ENCODE measurements at places on chromosomes 12 and 14.

DNA sequence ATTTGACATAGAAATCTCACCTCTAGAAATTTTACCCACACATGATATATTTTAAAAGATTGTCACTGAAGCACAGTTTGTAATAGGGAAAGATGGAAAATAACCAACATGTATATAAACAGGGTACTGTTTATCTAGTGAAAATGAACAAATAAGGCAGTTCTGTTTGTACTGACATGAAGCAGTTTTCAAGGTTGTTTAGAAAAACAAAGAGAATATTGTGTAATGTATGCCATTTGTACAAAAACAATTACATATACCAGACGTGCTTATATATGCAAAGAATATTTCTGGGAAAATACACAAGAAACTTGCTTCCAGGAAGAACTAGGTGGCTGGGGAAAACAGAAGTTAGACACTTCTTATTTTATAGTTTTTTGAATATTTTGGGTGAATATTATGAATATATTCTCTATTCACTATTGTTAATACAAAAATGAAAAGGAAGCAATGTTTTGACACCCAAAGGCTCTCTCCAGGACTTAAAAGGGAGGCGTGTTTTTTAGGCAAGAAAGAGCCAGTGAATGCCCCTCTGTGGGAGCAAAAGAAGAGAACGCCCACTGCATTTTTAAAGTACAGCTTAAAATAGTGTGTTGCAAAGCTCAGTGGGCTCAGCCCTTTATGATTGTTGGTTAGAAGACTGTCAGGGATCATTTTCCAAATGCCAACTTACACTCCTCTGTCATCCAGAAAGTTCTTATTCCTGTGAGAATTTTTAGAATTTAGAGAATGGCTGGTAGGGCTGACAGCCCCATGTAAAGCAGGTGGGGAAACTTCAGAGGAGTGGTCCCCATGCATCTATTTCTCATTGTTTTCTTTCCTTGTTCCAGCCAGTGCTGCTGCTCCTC is 59.6 kb upstream of the FERMT2 start:
- no peak for DNase-seq

- DNase-seq: no peak
Measured at GRCh38 chr12:112352921-112353320, 29.3 kb downstream of the HECTD4 start.

DNA sequence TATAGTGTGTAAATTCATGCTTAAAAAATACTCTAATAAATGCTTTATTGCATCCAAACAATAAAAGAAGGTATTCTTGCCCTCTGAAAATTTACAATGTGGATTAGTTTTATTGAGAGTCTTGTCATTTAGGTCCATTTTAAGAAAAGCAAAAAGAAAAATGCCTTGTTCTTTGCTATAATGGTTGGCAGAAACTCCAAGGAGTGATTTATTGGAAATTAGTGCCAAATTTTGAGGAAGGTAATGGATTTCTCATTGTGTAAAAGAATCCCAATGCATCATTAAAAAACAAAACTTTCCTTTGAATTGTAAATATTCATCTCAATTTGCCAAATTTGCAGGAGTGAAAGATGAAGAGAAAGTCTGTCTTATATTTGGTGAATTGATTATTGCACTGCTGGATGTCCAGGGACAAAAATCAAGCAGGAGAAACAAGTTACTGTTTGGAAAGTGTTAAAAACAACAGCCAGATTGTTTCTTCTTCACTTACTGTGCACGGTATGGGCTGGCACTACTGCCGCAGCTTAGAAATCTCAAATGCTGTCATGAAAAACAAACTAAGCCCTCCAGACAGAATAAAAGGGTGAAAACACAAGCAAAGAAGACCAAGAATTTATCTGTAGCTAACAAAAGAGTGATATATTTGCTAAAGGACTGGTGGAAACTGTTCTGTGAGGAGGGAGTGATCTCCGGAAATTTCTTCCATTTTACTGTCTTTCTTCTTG is 511.7 kb downstream of the TMTC2 start:
- no peak for DNase-seq

GRCh38 chr12:128267651-128268378 is 845 bp downstream of the TMEM132C start:
- DNase-seq: no peak

DNA sequence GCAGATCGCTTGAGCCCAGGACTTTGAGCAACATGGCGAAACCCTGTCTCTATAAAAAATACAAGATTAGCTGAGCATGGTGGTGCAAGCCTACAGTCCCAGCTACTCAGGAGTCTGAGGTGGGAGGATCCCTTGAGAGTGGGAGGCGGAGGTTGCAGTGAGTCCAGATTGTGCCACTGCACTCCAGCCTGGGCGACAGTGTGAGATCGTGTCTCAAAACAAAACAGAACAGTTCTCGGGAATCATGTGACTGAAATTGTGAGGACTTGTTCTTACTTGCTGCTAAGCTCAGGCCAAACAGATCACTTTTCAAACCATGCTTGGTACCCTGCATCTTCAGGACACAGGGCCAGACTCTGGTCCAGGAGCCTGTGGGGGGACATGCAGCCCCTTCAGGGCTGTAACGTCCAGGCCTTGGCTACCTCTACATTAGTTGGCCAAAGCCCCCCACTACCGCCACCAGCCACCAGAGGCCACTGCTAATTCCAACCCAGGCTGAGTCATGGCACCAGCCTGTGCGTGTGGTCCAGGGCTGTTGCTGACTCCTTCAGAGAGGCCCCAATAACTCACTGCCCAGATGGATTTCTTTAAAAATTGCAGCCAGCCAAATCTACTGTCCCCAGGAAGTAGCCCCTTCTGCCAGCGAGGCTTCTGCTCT is 33.4 kb upstream of the SYNDIG1L start:
- DNase-seq: no peak

GRCh38 chr14:95485222-95485819 is 31.1 kb downstream of the SYNE3 start:
- no peak for DNase-seq

DNA sequence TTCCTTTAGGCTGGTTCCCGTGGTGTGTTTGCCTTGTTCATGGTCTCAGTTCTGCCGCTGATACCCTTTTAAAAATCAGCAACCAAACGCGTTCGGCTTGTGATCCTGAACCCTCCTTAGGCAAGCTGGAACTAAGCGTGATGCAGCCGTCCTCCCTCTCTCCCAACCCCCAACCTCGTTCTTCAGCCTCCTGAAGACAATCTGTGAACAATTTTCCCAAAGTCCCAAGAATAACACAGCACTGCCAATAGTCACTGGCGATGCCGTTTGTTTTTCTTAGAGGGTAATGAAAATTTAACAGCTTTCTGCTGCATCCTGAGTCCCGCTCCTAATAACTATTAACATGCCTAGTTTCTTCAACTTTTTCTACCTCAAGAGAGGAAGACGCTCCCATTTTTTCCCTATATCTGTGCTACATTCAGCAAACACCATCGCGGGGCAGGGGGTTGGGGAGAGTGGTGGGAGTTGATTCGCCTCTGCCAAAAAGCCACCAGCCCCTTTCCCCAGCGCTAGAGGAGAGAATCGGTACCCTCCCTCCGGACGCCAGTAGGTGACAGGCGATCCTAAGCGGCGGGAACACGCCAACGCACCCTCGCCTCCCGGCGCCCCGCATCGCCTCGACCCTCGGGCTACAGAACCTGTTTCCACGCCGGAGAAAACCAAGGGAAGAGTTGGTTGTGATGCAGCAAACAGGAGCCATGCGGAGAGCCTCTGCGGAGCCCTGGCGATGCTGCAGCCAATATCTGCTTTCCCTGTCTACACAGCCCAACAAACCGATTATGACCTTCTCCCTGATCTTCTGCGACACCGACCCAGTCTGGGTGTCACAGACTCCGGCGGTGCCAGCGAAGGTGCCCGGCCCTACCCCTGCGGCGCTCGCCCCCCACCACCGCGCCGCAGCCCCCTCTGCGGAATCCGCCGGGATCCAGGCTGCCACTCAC is 752 bp downstream of the PRICKLE1 start:
- DNase-seq: no peak

- DNase-seq: no peak
Measured at GRCh38 chr14:25431211-25432076, 381.5 kb upstream of the STXBP6 start.

GRCh38 chr12:4438834-4439596 is 6.6 kb downstream of the FGF6 start:
- no peak for DNase-seq

DNA sequence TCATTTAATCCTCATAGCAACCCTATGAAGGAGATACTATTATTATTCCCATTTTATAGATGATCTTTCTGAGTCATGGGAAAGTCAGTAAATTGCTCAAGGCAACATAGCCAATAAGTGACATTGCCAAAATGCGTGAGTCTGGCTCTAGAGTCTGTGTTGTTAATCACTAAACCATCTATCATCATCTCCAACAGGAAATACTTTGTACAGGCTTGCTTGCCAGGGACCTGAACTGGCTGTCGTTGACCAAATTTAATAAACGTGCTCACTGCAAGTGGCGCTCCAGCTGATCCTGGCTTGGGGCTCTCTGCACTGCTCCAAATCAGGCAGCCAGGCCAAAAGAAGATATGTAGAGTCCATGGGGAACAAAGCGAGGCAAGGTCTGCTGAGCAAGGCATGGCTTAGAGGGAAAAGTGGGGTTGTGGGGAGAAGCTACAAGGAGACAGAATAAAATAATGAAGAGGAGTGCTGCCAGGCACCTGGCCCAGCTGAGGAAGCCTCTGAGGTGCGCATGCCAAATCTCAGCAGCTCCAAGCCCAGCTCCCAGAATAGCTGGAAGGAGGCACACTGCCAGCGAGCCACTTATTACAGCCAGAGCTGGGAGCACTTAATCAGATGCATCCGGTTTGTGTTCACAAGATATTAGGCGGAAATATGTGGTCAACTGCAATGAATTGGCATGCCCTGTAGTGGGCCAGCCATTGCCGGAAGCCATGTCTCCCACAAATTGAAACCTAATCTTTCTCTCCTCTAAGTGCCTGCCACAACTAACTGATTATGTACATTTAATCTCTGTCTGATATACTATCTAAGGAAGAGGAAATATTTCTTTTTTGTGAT is 43.3 kb upstream of the PTPRO start:
- no peak for DNase-seq

GRCh38 chr12:100656141-100656540 is 82.7 kb downstream of the GAS2L3 start:
- no peak for DNase-seq

DNA sequence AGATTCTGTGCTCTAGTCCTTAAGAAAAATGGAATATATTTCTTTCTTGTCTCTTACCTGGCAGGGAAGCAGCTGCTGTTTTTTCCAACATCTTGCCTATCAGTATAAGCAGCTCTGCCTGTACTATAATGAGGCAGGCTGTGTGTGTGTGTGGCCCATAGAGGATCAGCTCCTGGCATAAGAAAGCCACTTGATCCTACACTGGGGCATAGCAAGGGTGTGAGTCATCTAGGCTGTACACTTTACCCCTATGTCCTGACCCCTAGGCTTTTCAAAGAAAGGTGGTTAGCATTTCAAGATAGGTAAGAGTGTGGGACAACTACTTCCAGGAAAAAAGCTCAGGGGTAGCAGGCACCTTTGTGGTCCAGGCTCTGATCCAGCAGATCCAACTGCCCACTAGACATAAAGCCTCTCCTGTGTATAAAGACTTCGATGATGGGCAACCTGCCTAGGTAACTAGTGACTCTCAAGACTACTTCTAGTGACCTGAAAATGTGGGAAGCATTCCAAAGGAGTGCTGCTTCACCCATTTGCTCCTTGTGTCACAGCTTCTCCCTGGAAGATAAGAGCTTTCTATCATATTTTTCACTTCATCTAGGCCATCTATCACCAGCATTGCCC is 4.9 kb upstream of the SENP1 start:
- DNase-seq: no peak

DNA sequence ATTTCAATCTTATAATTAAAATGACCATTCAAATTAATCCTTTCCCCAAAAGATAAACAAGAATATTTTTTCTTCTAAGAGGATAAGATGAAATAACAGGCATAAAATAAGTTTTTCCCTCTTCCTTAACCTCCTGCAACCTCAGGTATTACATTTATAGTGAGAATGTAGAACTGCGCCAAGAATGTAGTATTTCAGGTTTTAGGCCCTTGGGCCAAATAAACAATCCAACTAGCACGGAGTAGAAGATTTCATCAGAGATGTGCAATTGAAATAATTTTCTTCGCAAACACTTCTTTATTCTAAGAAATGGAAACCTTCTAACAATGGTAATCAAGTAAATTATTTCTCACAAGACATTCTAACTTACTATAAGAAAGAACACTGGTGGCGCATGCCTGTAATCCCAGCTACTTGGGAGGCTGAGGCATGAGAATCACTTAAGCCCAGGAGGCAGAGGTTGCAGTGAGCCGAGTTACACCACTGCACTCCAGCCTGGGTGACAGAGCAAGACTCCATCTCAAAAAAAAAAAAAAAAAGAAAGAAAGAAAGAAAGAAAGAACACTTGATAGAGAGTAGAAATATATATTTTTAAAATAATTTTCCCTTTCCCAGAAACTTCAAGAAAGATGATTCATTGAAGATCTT is 100.8 kb downstream of the TAOK3 start:
- DNase-seq: no peak

- no peak for DNase-seq
Measured at GRCh38 chr14:102878970-102879460, 43.4 kb upstream of the AMN start.

DNA sequence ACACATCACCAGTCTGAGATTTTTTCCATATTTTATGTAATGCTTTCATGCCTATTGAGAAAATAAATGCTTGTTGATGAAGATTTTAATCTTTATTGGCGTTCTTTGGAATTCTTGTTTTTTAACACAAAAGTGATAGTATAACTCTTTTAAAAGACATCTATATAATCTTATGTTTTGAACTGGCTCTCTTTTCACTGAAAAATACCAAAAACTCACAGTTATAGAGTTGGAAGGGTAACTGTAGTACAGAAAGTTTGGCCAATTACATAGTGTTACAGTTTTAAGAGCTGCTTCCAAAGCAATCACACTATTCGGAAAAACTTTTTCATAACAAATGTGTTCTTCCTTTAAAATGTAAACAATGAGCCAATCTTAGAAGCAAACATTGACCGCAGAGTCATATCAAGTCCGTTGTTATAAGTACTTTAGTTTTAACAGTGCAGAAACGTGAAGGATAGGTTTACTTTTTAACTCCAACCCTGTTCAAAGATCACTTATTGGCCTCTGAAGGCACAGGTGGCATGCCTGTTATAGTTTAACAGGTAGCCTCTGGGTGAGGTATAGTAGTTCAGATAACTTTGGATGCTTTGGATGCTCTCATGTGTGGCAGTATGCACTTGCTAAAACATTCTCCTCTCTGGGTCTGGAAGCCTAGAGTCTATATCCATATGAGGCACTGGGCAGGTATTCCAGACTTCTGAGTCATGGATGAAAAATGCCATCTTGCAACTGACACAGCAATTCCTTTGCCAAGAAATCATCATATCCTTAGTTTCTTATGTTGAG is 12.1 kb upstream of the NTN4 start:
- DNase-seq: no peak

DNA sequence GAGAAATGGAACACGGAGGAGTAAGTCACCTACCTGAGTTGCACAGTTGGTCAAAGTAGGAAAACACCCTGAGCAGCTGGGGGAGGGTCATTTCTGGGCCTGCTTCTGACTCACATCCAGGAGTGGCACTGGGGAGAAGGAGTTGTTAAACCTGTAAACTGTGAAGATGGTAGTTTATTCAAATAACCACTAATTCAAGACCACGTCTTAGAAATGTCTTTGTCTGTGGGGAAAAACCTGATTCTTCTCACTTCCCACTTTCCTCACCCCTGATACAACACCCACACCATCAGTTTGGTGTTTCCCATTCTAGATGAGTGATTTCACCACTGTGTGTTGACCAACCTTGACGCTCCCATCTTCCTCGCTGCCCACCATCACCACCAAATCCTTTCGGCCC is 207.1 kb downstream of the ANO4 start:
- DNase-seq: no peak

- DNase-seq: no peak
Measured at GRCh38 chr12:85575120-85576096, 260.8 kb downstream of the RASSF9 start.

- DNase-seq: no peak
Measured at GRCh38 chr12:5407034-5407856, 24.7 kb upstream of the NTF3 start.
